ENCODE measurements at places on chromosomes 2 and 18.

- no peak for DNase-seq
These were observed 53.2 kb upstream of the PKDCC start for GRCh38 chr2:41994661-41995060.

- no peak for DNase-seq
These were observed 84.1 kb downstream of the R3HDM1 start for GRCh38 chr2:135615404-135615803.

- no peak for DNase-seq
These were observed 139.8 kb downstream of the GLI2 start for GRCh38 chr2:120875431-120875830.

DNA sequence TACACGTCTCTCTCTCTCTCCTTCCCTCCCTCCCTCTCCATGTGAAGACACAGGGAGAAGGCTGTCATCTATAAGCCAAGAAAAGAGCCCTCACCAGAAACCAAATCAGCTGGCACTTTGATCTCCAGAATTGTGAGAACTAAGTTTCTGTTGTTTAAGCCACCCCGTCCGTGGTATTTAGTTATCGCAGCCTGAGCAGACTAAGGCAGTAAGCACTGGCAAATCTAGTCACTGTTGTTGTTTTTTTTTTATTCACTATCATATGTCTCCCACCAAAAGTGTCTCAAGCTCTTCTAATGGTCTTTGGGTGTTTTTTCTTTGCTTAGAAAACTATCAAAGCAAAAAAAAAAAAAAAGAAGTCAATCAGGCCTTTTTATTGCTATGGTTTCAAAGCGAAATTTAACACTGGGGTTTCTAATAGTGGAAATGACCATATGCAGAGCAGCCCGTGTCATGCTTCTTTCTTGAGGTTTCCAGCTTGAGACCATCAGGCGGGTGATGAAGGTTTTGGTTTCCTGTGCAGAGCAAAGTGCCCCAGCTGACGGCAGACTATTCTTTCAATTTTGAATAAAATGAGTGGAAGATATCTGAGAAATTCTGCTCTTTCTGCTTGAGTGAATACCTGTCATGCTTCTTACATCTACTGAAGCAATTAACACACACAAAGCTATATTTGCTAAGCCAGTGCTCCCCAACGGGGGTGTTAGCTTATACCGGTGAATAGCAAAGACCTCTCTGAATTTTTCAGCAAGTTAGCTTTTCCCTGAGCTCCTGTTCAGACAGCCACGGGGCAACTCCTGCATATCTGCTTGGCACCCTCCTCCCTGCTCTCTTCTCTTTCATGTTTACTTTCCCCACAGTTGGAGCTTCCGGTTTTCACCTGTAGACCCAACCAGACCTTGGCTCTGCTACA lies 394.1 kb upstream of the ATP5MC3 start:
- no peak for DNase-seq

- DNase-seq, result no peak
These were observed 415.2 kb upstream of the KCNH7 start for GRCh38 chr2:163253621-163254285.

GRCh38 chr2:231399046-231399852 lies 3.7 kb downstream of the B3GNT7 start:
- no peak for DNase-seq

DNA sequence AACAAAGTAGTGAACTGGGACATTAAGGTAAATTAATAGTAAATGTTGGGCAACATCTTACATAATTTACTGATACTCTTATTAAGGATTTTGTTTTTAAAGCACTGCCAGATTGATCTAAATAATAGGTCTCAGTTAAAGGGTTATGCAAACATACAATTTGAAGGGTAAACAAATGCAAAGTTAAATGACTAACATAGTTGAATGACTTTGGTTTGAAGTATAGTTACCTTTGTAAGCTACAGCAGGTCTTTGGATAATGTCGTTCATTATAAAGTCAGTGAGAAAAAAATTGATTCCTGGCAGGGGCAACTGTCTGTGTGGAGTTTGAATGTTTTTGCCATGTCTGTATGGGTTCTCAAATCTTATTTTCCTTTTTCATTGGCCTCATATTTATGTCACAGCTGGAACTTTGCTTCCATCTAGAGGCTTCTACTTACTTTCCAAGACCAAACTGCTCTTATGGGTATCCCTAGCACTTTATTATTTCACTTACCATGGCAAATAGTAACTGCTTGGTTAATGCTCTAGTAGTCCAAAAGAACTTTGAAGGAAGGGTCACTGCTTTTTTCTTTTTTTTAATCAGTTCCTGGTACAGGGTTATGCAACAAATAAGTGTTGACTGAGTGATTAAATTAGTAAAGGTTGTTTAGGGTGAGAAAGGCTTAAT lies 107.8 kb downstream of the NBEAL1 start:
- no peak for DNase-seq

GRCh38 chr2:187475499-187476248 lies 27.6 kb upstream of the CALCRL start:
- DNase-seq, result no peak

- DNase-seq, result no peak
These were observed 223.8 kb downstream of the TTC32 start for GRCh38 chr2:19677825-19678518.

- no peak for DNase-seq
These were observed 6.6 kb downstream of the RPS7 start for GRCh38 chr2:3581367-3582262.

GRCh38 chr2:105802587-105802986 lies 57.9 kb downstream of the NCK2 start:
- peak; percentile 56 for DNase-seq

DNA sequence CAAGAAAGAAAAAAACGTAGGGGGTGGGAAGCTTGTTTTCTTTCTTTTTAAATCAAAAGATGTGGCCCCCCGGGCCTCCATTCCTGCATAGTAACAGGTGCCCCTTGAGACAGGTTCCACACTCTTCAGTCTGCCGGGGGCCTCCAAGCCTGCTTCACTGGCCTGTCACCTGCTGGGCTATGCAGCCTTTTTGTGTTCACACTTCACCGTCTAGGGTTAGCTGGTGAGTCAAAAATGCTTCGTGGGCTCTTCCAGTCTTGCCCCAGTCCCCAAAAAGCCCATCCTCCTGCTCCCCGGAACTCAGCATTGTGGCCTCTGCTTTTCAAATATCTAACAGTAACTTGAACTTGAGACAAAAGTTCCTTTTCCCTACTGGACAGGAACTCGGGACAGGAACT lies 67.9 kb downstream of the POLR1A start:
- no peak for DNase-seq

GRCh38 chr2:165474619-165475276 lies 5.2 kb downstream of the CSRNP3 start:
- DNase-seq, result no peak

- DNase-seq, result no peak
These were observed 21.7 kb downstream of the LINC00305 start for GRCh38 chr18:64127172-64127571.

DNA sequence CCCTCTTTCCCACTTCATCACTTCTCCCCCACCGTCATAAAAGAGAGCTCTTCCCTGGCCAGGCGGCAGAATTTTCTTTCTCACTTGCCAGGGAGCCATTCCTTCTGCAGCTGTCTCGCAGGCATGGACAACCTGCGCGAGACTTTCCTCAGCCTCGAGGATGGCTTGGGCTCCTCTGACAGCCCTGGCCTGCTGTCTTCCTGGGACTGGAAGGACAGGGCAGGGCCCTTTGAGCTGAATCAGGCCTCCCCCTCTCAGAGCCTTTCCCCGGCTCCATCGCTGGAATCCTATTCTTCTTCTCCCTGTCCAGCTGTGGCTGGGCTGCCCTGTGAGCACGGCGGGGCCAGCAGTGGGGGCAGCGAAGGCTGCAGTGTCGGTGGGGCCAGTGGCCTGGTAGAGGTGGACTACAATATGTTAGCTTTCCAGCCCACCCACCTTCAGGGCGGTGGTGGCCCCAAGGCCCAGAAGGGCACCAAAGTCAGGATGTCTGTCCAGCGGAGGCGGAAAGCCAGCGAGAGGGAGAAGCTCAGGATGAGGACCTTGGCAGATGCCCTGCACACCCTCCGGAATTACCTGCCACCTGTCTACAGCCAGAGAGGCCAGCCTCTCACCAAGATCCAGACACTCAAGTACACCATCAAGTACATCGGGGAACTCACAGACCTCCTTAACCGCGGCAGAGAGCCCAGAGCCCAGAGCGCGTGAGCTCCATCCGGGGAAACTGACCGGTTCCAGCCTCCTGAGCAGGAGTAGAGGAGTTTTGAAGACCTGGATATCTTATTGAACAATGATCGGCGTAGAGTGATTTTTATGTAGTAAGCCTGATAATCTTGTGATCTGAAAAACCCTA lies at the start of gene MSGN1:
Gene MSGN1 (plus strand): TSS at position 65 of the 850 bp plus-strand sequence. CDS start 59 bp downstream, at position 124.
- DNase-seq, result no peak

DNA sequence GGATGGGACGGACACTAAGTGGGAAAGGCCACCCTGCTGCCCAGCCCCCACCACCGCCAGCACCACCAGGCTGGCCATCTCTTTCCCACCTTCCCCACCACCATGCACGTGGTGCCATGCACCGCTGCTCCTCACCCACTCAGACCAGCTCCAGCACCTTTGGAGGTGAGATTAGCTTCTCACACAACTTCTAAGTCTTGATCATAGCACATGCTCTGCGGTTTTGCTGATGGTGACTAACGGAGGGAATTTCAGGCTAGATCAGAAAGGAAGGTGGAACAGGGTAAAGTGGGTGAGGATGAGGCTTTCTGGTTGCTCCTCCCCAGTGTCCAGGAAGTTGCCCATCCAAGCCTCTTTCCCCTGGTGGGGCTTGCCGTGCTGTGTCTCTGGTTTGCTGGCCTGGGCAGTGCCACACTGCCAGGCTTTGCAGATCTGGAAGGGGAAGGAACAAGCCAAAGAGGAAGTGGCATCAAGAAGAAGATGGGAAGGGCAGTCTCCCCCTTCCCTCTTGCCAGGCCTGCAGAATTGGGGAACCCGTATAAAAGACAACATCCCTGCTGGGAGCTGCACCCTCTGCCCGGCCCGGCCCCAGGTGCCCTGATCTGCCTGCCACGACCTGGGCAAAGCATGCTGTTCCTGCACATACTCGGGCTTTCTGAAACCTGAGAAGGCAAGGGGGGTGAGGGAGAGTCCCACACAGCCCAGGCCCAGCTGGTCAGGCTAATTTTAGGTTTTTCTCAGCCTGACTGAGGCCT lies 44.3 kb upstream of the CAB39 start:
- DNase-seq, result peak; percentile 54

GRCh38 chr2:68700560-68700959 lies 34.1 kb upstream of the ARHGAP25 start:
- no peak for DNase-seq

DNA sequence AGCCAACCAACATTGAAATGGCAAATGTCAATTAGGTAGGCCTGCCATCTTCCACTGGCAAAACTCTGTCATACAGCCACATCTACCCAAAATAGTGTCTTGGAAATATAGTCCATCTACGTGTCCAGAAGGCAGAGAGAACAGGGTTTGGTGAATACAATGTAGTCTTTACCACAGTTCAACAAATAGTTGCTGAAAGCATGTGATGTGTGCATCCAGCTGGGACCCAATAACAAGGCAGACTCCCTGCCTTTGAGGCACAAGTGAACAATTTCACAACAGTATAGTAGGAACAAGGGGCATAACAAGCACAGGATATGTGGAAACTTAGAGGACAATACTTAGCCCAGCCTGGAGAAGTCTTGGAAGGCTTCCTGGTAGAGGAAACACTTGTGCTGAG lies 72.6 kb downstream of the EVA1A start:
- no peak for DNase-seq

DNA sequence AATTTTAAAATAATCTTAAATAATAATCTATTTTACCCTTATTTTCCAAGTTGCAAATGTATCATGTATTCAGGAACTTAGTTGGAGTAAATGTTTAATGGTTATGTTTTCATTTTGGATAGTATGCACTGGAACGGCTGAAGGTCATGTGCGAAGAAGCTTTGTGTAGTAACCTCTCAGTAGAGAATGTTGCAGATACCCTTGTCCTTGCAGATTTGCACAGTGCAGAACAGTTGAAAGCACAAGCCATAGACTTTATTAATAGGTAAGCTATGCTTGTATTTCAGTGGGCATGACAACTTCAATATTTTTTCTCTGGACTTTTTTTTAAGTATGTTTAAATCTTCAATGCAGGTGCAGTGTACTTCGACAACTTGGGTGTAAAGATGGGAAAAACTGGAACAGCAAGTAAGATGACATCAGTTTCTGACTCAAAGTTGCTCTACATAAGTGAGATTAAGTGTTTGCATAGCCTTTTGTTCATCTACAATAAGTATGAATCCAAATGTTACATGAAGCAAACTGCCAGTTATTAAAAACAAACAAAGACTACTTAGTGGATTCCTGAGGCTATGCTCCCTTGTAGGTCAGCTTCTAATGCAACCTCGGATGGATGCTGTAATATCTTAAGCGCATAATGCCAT lies 63.1 kb downstream of the SPOPL start:
- DNase-seq, result no peak

DNA sequence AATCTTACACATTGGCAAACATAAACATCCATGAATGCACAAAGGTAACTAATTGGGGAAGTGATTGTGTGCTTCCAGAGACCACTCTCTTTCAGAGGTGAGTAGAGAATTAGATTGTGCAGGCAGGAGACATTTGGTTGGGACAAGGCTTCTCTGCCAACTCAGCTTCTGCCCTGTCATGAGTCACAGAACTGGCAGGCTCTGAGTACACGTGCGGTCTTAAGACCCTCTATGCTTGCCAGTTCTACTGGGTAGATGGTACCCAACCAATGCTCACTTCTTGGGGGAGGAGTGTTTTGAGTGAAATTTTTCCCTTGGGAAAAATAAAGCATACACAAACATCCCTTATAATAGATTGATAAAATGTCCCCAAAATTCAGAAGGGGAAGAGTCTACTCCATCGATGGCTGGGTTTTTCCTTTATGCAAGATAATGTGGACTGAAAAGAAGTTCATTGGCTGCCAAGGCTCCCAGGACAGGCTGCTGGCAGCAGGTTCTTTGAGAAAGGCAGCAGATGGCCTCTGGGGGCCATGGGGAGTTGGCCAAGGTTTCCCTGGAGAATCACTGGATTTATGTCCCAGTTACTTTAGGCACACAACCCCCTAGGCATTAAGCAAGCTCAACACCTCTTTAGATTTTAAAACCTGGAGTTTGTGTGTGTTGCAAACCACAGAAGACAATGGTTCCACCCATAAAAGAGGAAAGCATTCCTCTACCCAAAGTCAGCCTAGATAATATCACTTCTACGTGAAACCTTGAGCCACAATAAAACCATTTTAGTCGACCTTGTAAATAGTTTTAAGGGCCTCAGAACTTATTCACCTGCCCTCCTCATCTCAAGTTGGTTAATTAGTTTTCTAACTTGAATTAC lies 417.0 kb downstream of the TXNL1 start:
- no peak for DNase-seq

DNA sequence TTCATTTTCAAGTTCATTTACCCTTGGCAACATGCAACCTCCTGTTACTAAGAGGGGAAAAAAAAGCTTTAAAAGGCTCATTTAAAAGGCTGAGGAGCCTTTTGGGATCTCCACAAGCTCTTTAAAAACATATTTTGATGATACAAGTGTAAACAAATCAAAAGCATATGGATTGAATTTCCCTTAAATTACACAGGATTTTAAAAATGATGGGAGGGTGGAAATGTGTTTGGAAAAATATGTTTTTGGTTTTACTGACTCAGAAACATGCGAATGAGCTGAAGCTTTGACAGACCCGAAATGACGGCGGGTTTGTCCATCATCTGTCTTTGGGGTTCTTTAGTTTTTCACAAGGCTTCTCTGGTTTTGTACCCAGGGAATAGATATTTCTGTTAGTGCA lies 180.6 kb upstream of the CCDC68 start:
- no peak for DNase-seq

Data from naive thymus-derived CD4-positive, alpha-beta T cell (primary cell).